ENCODE measurements at places on chromosomes 7 and 10. TPM values are rescaled to one million over a fixed set of nuclear protein-coding genes. Genes with fewer than 3 reads are reported as not detected.

Gene PAOX
- 6.9 TPM for total RNA-seq

Gene CYP17A1
- not detected for total RNA-seq

Gene GRID2IP
- 1.6 TPM for total RNA-seq

Gene TEX47
- total RNA-seq, result not detected
